ENCODE measurements at places on chromosomes 1 and 21.

GRCh38 chr1:198497326-198498102, 43.0 kb downstream of the ATP6V1G3 start:
- no peak for DNase-seq

- peak; percentile 87 for DNase-seq
Observed at GRCh38 chr1:52033190-52034049, at the start of gene KTI12. Gene KTI12, minus strand, starts transcription at chr1:52033810. Its CDS starts 49 bp downstream, at chr1:52033761.

DNA sequence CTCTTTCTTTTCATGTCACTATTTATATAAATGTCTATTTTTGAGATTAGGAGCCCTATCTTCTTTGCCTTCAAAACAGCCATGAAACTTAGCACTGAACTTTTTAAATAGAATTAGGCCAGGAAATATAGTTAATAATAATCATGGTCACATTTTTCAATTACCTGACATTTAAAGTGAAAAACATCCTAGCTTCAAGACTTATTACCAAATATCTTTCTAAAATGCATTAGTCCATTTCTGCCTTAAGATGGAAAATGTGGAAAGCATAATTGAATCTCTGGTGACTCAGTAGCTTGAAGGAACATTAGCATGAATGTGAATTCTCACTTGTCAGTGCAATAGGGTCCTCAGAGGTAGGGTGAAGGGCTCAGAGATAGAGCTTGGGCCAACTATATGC, 18.7 kb upstream of the RGS4 start:
- no peak for DNase-seq

- no peak for DNase-seq
Observed at GRCh38 chr1:10438677-10439163, 8.5 kb downstream of the CENPS start.

DNA sequence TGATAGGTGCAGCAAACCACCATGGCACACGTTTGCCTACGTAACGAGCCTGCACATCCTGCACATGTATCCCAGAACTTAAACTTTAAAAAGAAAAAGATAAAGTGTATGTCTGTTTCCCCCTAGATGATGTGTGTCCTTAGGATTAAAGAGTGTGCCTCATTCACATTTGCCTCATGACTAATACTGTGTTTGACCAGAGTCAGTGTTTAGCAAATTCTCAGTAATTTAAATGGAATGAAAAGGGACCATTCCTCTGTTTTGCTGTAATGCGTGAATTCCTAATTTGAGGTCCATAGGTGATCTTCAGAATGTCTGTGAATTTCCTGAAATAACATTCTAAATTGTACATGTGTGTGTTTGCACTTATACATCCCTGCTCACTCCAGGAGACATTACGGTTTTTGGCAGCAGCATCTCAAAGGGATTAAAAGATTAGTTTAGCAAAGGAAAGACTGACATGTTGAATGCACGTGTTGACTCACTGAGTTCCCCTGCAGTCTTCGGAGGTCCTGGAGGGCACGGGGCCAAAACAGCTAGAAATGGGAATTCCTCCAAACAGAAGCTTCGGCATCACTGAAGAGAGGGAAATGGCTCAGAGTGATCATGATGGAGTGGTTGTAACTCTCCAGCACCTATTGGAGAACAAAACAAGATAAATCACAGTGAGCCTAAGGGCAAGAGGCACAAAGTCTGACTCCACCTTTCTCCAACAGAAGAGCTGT, 19.1 kb upstream of the SLC35F3 start:
- no peak for DNase-seq

DNA sequence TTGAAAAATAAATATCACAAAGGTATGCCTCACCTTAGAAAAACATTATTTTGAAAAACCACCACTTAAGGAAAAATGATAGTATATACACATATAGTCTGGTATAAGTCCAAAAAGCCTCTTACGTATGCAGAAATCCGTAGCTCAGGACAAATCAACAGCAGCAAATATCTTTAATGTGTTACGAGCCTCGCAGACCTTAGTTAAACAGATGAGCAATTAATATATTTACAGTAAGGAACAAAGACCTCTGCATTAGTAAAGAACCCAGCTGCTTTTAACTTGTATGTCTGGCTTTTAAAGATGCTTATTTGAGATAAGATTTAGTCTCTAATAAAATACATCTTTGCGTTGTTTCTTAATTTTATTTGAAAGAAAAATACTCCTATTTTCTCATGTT, 79.9 kb upstream of the CHRM3 start:
- no peak for DNase-seq

GRCh38 chr1:110780600-110781484, 92.1 kb upstream of the CD53 start:
- DNase-seq = peak; percentile 72
